NCI-H2081 (cell line): ENCODE measurements at places on chromosomes 1 and 21.

DNA sequence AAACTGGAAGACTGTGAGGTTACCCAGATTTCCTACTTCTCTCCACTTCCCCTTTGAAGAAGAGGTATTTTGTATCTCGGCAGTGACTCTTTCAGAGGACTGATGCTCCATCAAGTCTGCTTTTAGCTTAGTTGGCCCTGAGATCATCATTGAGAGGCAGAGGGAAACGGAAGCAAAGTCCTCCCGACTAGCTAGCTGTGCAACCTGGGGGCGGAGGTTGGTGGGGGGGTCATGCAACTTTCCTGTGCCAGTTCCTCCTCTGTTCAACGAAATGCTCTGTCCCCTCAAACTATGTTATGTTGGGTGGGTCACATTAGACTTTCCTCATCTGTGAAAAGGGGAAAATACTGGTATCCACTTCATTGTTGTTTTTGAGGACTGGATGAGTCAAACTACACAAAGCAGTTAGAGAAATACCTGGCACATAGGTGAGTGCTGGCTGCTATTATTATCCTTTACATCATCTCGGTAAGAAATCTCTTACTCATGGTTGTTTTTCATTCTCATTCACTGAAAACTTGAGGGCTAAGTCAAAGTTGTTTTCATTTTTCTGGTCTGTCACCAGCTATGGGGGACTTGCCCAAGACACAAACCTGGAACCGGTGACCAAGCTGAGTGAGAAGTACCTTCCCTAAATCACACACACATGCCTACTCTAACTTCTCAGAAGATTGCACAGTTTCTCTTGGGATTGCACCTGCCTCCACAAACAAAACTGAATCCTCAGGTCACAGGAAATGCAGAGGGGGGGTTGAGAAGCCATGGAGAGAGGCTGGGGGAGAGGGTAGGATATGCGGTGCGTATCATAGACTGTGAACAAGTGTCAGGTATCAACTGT lies 83.3 kb downstream of the ABCA4 start:
- no peak for DNase-seq

DNA sequence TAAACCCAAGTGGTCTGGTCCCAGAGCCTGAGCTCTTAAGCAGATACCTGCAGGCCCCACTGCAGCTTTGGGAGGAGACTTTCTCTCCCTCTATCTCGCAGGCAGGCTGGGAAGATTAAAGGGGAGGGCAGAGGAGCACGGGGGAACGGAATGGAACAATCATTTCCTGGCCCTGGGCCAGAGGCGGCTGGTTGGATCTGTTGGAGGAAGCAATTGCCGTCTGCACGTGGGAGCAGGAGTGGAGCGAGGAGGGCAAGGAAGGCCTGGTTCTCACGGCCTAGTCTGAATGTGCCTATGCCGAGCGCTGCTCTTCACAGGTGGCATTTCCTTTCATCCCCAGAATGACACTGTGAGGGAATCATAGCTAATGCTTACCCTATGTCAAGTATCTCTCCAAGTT lies 23.7 kb downstream of the NKAIN1 start:
- peak; percentile 80 for DNase-seq

DNA sequence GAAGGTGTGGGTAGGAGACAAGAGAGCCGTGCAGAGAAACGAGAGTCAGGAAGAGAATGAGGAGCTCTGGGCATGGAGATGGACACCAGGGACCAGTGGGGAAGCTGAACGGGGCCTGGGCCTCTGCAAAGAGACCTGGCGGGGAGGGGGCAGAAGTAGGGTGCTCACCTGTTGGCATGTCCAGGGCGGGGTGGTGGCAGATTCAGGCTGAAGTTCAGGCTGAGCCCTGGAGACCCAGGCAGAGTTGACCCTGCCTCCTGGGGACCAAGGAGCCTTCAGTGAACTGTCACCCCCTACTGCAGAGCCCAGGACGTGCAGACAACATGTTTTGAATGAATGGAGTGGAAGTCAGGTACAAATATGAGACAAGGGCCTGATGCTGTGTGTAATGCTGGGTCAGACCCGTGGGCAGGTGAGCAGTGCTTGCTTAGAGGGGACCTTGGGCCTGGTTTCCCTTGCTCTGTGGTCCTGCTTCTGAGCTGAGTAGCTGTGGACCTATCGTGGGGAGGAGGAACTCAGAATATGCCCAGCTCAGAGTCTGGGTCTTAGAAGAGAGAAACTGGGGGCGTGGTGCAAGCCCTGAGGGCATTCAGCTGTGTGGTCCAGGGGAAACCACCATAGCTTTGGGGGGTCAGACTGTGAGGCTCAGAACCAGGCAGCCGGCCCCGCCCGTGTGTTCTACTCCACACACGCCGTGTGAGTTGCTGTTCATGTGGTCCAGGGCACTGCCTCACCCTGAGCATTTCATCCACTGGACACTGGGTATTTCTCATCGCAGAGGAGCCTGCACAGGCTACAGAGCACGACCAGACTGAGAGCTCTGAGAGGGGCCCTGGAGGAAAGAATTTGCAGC lies 21.3 kb upstream of the UMODL1 start:
- no peak for DNase-seq

DNA sequence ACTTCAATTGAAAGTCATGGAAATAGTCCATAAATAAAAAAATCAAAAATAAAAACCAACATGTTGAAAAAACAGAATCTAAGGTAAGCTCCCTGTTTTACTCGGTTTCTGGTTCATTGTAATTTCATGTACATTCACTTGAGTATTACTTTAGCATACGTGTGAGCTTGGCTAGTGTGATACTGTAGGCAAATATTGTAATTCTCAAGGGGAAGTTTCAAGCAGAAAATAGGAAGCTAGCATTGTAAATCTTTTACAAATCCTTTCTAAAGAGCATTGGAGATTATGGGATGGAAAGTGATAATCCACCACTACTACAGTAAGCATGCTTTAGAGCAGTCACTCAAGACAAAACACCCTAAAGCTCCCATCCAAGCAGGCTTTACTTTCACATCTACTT lies 3.3 kb upstream of the LPAR3 start:
- DNase-seq, result no peak

- no peak for DNase-seq
Observed at GRCh38 chr1:38529391-38529790, 330.2 kb downstream of the RRAGC start.

- no peak for DNase-seq
Observed at GRCh38 chr1:152621993-152622392, 910 bp downstream of the LCE3A start.

GRCh38 chr21:35478161-35479064 lies 429.3 kb upstream of the RUNX1 start:
- no peak for DNase-seq

GRCh38 chr1:116405241-116406135 lies 32.4 kb downstream of the ATP1A1 start:
- DNase-seq, result no peak

DNA sequence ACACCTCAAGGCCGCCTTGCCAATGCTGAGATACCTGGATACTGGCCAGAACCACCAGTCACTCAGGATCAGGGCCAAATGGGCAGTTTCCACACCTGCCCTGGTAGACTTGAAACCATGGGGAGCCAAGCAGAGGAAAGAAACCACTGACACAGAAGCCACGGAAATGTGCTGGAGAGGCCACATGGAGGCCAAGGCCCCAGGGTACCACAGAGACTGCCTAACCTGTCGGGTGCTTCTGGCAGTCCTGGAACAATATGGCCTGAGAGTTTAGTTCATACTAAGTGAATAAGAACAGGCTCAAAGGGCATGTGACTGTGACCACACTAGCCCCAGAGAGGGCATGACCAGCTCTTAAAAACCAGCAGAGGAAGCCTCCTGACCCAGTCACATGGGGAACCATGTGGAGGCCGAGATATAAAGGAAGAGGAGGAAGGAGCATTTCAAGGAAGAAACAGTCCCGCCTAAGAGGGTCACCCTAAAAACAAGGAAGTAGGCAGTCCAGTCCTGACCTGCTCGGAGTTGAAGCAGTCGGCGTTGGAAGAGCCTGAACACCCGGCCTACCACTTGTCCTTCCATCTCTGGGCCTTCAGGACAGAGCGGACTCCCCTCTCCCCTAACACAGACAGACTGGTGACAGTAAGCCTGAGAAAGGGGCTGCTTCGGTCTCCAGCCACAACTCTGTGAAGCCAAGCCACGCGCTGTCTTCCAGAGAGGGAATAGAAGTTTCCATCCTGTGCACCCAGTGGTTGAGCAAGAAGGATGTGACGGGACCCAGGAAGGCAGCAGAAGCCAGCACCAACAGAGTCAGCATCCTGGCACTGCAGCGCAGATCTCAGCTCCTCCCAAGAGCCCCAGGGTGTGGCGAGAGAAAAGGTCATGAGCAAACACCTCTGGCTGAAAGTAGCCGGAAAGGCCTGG lies at the start of gene DENND2D:
DENND2D (minus strand) TSS at position 766 of the 921 bp plus-strand sequence; CDS start at position 579, 187 bp downstream.
- DNase-seq, result no peak

DNA sequence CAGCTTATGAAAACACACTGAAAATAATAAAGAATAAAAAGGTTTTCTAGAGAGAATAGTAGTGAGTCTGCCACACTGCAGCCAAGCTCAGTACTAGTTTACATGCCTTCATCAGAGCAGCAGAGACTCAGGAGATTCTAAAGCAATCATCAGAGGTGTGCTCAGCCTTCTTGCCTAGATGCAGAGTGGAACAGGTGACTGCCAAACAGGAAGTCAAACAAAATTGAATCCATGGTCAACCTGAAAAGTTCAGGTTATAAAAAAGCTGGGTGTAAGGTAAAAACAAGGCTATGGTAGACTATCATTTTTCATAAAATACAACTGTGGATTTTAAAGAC lies 165.3 kb upstream of the C1orf105 start:
- DNase-seq, result no peak

DNA sequence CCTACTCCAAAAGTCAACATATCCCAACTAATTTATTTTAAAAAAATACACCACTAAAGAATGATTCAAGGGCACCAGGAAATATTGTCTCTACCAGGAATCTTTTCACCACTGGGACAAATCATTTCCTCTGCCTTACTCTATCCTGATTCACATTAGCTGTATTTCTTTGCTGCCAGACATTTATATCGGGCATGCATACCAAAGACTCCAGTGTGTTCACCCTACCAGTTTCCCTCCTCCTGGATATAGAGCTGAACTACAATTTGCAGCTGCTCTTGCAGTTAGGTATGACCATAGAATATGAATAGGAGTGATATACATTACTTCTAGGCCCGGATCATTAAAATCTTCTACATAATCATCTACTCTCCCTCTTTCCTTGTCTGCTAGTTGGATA lies 7.6 kb downstream of the KCNJ6 start:
- no peak for DNase-seq

DNA sequence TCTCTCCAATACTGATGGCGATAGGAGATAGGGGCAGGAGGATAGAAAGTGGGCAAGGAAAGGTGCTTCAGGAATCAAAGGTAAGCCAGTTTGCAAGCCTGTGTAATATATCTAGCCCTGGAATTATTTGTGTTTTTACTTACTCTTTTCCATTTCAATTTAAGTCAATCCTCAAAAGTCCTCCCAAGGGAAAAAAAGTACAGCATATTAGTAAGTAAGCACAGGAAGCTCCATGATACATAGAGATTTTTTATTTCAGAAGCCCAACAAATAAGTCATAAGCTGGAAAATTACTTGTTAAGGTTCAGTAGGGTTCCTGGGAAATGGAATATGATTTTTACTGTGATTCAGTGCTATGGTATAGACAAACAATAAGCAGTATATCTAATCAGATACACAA lies 337.7 kb upstream of the DUSP10 start:
- DNase-seq, result no peak

DNA sequence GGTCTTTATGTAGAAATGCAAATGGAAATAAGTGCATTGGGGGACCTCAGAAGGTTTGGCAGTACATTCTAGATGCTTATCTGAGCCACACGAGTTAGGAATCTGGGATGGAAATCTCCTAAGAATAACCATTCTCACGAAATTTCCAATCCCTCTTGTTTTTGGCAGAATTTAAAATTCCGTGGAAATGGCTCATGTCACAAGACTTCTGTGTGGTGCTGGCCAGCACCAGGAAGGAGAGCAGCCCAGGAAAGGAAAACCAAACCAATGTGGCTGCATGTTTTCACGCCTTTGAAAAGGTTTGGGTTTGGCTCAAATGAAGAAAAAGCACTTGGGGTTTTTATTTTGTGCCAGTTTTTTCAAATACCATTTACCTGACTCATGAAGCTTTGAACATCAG lies 80.1 kb upstream of the KCNK2 start:
- no peak for DNase-seq

DNA sequence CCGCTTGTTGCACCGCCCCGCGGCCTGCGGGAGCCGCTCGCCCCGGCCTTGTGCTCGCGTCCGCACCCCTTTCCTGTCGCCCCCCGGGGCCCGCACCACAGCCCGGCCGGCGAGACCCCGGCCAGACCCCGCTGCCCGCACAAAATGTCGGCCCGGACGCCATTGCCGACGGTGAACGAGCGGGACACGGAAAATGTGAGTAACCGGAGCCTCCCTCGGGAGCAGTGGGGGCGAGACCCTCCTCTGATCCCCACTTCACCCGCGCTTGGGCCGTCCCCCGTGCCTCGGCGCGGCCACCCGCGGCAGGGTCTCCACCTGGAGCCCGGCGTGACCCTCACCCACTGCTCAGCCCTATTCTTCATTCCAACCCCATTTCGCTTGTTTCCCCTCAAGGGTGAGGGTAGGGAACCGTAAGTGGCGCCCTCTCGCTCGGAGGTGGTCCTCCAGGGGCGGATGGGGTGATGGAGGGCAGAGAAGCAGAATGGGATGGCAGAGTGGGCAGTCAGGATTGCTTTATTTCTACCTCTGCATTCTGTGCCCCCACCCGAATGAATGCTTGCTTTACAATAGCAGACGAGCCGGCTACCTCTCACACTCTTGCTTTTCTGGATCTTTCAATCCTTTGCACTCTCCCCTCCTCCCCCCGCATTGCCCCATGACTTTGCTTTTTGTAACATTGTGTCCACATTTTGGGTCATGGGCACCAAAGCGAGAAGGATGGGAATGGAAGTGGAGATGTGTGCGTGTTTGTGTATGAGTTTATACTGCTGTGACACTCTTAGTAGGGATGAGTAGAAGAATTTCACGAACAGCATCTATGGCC lies 954 bp downstream of the MARK1 start:
- peak; percentile 56 for DNase-seq

GRCh38 chr1:157167437-157167836 lies 29.2 kb upstream of the ETV3 start:
- no peak for DNase-seq

- no peak for DNase-seq
Observed at GRCh38 chr1:12407050-12407961, 177.5 kb downstream of the VPS13D start.

DNA sequence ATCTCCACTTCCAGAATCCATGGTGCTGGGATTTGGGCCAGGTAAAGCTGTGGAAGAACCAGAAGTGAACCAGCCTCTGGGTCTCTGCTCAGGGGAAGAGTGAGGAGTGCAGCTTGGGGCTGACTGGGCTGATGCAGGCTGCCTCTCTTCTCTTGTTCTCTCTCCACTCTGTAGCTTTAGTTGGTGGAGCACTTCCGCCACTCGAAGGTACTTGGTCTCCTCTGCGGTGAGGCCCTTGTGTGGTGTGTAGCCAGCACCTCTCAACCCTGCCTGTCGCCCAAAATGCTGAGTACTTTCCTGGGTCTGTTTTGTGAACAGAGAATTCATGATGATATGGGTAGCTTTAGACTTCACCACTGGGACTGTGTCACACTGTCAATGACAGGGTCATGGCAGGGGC lies 63.2 kb downstream of the URB2 start:
- DNase-seq, result no peak

GRCh38 chr1:56387071-56387740 lies 192.2 kb downstream of the PLPP3 start:
- DNase-seq, result peak; percentile 77

- DNase-seq, result no peak
Observed at GRCh38 chr1:65541161-65541560, 120.7 kb downstream of the LEPR start.

GRCh38 chr1:30328401-30329262 lies 394.8 kb downstream of the MATN1 start:
- DNase-seq, result no peak
